ENCODE measurements at places on chromosomes 12 and 14.
A peak's percentile ranks its signal among the peaks of the same experiment; 100 is the strongest.

GRCh38 chr14:86088156-86088555, 558.2 kb downstream of the FLRT2 start:
- DNase-seq, result no peak

DNA sequence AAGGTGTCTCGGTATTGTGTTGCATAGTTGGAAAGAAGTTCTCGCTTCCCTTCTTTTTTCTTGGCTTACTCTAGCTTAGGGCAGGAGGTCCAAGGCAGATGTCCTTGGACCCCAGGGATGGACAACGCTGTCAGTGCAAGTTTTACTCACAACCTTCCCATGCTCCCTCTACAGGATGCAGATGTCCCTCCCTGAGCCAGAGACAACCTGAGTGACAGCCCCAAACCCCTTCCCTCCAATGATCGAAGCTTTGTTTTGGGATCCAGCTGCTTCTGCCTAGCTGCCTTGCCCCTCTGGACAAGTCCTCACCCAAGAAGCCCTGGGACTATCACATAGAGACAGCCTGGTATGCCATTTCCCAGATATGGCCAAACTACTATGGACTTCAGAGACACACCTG, 112.0 kb upstream of the RAP1B start:
- DNase-seq, result no peak

DNA sequence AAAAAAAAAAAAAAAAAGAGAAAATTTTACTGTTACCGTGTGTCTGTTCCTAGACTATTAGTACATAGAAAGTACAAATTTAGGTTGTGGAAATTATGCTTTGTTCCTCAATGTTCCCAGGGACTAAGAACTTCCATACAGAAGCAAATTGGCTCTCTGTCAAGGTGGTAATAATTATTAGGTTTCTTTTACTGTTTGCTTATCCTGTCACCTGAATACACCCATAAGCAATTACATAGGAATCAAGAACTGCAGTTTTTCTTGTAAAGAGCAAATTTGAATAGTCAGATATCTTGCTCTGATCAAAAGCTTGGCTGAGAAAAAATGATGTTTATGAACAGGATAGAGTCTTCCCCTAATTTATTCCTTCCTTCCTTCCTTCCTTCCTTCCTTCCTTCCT, 191.2 kb downstream of the AEBP2 start:
- no peak for DNase-seq

- DNase-seq, result peak; percentile 49
Measured at GRCh38 chr14:100587086-100587762, at the start of gene BEGAIN. TSS of gene BEGAIN (minus strand) at chr14:100587417. CDS start at chr14:100587290, 127 bp downstream.

- no peak for DNase-seq
Measured at GRCh38 chr12:13210236-13211190, 14.0 kb downstream of the EMP1 start.

DNA sequence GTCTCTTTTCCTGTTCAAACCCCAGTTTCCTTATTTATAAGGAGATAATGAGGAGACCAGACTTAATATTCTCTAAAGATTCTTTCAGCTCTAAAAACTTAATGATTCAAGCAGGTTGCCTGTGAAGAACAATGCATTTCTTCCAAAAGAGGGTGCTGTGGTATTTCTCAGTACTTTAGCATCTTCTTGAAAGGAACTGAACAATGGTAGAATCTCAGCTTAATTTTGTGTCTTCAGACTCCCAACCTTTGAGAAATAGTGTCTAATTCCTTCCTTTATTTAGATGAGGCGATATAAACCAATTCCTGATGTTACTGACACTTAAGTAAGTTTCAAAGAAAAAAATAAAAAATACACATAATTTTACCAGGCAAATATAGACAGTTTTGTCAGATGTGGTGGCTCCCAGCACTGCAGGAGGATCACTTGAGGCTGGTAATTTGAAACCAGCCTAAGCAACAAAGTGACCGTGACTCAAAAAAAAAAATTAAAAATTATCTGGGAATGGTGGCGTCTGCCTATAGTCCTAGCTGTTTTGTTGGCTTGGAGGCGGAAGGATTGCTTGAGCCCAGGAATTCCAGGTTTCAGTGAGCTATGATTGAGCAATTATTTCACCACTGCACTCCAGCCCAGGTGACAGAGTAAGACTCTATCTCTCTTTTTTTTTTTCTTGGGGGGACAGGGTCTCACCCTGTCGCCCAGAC, 76.9 kb upstream of the PSMA6 start:
- DNase-seq, result peak; percentile 43

DNA sequence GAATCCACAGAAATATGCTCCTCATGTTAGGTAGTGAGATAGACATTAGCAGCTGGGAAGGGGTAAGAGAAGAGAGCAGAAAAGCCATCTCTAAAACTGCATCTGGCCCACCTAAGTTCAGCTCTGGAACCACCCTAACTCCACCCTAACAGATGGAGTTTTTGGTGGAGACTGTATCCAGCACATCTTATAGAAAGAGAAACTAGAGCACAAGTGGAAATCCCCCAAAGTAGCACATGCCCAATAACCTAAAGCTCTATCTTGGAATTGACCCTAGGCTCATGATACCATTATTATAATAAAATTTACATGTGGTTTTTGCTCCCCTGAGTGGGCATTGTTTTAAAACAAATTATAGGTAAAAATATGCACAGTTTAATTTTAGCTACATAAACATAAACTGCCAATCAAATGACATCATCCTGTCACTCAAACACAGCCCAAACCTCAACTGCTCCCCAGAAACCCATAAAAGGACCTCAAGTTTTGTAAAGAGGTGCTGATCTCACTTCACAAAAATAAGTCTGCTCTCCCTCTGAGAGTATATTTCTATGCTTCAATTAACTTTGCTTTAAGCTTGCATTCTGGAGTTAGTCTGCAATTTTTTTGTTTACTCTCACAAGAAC, 206.4 kb downstream of the PIK3C2G start:
- DNase-seq, result no peak

DNA sequence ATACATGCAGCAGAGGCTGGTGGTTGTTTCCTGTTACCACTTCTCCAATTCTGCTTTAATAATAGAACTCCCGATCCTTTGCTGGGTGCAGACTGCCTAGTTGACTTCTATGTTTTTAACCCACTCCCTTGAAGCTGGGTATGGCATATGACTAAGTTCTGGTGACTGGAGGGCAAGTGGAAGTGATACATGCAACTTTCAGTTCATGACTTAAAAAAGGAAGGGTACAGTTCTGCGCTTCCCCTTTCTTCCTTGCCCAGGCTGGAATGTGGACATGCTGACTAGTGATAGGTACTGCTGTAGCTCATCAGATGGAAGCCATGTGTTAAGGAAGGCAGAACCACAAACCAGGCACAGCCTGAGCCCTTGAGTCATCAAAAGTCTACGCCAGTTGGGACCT, 2.4 kb upstream of the A2M start:
- DNase-seq, result no peak

DNA sequence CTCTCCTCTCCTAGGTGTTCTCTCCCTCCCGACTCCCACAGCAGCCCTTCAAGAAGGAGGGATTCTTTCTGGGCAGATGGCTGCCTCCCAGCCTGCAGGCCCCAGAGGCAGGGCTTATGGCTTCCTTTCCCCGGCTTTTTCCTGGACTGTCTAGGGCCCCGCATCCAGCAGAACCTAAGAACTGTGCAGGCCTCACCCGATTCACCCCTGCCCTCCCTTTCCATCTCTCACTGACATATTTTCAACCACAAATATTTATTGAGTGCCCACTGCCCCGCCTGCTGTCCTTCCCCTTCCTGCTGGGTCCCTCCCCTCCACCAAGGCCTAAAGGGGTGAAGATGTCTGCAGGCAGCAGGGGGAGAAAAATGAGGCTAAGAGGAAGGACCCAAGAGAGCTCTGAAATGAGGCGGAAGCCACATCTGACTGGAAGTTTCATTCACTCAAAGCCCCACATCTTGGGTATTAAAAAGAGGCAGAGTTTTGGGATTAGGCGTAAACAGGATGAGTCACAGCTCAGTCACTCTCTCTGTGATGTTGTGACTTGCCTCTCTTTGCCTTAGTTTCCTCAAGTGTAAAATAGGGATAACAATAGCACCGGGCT, 2.9 kb downstream of the SCNN1A start:
- peak; percentile 93 for DNase-seq

All from cardiac muscle cell (in vitro differentiated cells and primary cell).